ENCODE measurements at places on chromosomes 12 and 14.

GRCh38 chr14:74980731-74981461 lies 21.8 kb upstream of the EIF2B2 start:
- no peak for DNase-seq

DNA sequence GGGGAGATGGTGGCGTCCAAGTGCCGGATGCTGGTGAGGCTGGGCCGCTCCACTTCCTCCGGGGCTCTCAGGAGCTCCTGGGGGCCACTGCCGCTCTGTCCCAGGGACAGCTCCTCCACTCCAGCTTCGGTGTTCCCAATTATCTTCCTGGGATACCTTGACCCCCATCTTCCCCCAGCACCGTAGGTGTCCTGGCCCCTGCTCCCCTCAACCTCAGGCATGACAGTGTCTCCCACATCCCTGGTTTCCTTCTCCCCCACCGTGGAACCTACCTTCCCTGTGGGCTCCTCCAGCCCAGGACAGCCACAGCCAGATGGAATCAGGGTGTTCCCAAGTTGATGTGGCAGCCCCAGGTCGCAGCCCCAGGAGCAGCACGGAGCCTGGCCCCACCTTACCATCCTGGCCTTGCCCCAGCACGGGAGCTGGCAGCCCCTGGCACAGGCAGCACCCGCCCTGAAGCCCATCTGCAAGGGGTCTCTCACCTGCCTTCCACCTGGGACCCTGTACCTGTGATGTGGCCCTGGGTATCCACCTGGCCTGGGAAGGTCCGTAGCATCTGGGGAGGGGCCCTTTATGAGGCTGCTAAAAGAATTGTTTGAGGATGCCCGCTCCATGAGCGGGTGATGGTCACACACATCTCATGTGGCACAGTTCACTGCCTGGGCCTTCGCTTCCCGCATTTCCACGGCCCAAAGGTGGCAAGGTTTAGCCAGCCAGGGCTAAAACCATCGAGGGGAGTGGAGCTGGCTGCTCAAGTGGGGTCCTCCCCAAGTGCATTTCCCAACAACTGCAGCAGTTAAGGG lies 4.1 kb downstream of the TMEM121 start:
- no peak for DNase-seq

GRCh38 chr14:59482541-59483331 lies 1.5 kb downstream of the L3HYPDH start:
- DNase-seq: no peak

- DNase-seq: no peak
Measured at GRCh38 chr12:47097276-47097896, 17.6 kb upstream of the AMIGO2 start.

- DNase-seq: no peak
Measured at GRCh38 chr14:68658943-68659931, 133.6 kb downstream of the ZFP36L1 start.

- DNase-seq: no peak
Measured at GRCh38 chr12:75936515-75937440, 94.8 kb downstream of the PHLDA1 start.

GRCh38 chr14:31051023-31051422 lies 24.8 kb upstream of the STRN3 start:
- DNase-seq: no peak

DNA sequence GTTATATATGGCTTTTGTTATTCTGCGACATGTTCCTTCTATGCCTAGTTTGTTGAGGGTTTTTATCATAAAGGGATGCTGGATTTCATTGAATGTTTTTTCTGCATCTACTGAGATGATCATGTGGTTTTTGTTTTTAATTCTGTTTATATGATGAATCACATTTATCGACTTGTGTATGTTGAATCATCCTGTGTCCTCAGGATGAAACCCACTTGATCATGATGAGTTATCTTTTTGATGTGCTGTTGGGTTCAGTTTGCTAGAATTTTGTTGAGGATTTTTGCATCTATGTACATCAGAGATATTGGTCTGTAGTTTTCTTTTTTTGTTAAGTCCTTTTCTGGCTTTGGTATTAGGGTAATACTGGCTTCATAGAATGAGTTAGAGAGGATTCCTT lies 291.2 kb downstream of the AKAP6 start:
- DNase-seq: no peak

- no peak for DNase-seq
Measured at GRCh38 chr14:65160091-65160490, 57.8 kb upstream of the MAX start.

- DNase-seq: no peak
Measured at GRCh38 chr12:120263748-120264085, 1.8 kb downstream of the PXN start.

- no peak for DNase-seq
Measured at GRCh38 chr14:28589792-28590191, 176.8 kb upstream of the FOXG1 start.

GRCh38 chr12:28057856-28058615 lies 85.5 kb upstream of the PTHLH start:
- no peak for DNase-seq

- DNase-seq: no peak
Measured at GRCh38 chr12:94277426-94278000, 129.1 kb downstream of the PLXNC1 start.
